T-cell (primary cell): ENCODE measurements at places on chromosomes 13 and 19.

GRCh38 chr13:67128136-67128535, 102.0 kb downstream of the PCDH9 start:
- no peak for DNase-seq

DNA sequence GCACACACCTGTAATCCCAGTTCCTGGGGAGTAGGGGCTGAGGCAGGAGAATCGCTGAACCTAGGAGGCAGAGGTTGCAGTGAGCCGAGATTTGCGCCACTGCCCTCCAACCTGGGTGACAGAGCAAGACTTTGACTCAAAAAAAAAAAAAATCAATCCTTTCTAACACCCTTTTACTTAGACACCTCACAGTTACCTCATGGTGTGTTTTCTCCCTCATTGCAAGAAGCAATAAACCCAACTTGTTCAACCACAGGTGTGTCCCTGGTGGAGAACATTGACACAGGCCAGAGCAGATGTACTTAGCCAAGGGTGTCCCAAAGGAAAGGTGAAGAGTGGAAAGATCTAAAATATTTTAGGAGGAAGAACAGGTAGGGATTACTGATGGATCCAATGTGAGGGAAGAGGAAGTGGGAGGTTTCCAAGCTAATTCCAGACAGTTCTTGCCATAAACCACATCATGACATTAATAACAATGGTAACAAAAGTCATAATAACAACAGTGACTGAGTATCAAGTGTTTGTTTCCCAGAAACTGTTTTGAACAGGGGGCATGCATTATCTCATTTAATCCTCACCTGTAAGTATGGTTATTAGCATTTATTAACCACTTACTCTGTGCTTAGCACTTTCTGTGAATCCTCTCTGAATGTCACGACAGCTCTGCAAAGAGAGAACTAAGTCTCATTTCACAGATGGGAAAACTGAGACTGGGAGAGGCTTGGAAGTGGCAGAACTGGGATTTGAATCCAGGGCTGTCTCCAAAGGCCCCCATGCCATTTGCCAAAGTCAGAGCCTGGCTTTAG, 3.1 kb upstream of the LYPD3 start:
- no peak for DNase-seq

DNA sequence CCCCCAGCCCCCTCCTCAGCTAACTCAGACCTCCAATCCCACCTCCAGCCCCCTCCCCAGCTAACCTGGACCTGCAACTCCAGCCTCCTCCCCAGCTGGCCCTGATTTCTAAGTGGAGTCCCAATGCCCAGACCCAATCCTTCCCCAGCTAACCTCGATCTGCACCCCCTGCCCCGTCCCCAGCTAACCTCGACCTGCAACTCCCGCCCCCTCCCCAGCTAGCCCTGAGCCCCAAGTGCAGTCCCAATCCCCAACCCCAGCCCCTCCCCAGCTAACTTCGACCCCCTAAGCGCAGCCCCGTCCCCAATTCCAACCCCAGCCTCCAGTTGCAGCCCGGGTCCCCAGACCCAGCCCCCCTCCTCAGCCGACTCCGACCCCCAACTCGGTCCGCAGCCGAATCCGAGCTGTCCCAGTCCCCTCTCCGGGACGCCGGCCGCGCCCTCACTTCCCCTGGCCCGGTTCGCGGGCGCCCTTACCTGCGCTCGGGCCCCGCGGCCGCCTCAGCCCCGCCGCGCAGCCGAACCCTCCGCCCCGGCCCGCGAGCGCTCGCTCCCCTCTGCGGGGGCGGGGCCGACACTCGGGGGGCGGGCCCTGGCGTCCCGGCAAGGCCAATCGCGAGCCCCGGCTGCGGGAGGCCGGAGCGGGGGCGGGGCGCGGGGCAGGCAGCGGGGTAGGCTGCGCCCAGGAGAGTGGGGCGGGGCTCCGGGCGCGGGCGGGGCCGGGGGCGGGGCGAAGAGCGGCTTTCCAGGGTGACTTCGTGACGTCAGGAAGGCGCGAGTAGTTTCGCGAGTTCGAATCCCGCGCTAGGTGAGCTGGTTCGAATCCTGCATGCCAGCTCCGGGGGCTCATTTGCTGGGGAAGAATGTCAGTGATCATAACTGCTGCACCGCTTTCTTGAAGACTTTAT, at the start of gene GNG7:
Gene GNG7 (minus strand): TSS at position 525 of the 907 bp plus-strand sequence. CDS start 182,006 bp downstream, outside the sequence.
- peak; percentile 94 for DNase-seq

- DNase-seq, result no peak
These were observed 8.4 kb downstream of the COL5A3 start for GRCh38 chr19:10001899-10002298.

DNA sequence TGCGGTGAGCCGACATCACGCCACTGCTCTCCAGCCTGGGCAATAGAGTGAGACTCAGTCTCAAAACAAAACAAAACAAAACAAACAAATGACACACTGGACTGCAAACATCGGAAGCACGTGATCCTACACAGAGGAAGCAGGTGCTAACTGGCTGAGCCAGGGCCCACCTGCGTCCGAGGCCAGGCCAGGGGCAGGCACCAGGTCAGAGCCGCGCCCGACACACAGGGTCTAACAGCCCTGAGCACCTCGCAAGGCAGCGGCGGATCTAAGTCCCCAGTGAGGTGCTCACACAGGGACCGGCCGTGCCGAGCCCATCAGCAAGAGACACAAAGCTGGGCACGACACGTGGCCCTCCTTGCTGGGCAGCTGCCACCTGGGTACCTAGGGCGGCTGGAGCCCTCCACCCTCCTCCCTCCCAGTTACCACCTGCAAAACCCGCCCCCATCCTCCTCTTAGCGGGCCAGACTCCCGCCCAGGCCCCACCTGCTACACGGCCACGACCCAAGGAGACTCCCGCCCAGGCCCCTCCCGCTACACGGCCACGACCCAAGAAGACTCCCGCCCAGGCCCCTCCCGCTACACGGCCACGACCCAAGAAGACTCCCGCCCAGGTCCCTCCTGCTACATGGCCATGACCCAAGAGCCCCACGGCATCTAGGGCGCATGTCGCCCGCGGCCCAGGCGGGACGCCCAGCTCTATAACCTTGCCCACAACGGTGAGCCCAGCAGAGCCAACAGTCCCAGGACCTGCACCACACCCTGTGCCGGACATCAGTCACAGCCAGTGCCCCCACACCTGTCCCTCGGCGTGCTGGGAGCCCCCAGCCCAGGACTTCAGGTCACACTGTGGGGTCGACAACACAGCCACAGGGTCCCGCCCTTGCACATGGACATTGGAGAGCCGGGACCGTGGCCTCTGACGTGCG, 15.6 kb downstream of the AP3D1 start:
- no peak for DNase-seq

- no peak for DNase-seq
These were observed 301.7 kb downstream of the NDFIP2 start for GRCh38 chr13:79782541-79783205.

GRCh38 chr13:114043421-114044053, 69.7 kb upstream of the C13orf46 start:
- peak; percentile 13 for DNase-seq

GRCh38 chr13:43482641-43483040, 304.1 kb downstream of the ENOX1 start:
- DNase-seq, result no peak

- DNase-seq, result no peak
These were observed at the start of gene KLHL26 for GRCh38 chr19:18636969-18637629. Gene KLHL26 (plus strand): TSS chr19:18637028. CDS start chr19:18637055, 27 bp downstream.

- no peak for DNase-seq
These were observed 41.4 kb upstream of the TEX29 start for GRCh38 chr13:111278743-111279652.

GRCh38 chr13:66443926-66444325, 786.2 kb downstream of the PCDH9 start:
- no peak for DNase-seq

GRCh38 chr13:112804374-112804773, 114.5 kb downstream of the ATP11A start:
- DNase-seq, result no peak

- DNase-seq, result no peak
These were observed 96.6 kb downstream of the TEX26 start for GRCh38 chr13:31029102-31029501.

DNA sequence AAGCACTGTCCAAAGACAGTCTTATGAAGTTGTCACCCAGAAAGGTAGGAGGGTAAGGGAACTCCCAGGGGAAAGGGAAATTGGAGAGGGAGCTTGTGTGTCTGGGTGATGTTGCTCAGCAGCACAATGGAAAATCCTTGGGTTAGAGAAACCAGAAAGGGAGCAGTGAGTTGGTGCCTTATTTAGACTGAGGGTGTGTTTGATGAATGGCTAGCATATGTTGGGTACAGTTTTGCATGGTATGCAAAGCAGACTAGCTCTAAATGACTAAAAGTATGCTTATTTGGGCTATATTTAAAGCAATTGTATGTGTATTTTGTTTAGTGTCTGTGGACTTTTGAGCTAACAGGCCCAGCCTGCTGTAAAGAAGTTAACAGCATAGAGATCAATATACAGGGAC, 2884.6 kb upstream of the PCDH20 start:
- no peak for DNase-seq

GRCh38 chr13:85405316-85405897, 393.8 kb downstream of the SLITRK6 start:
- DNase-seq, result no peak

DNA sequence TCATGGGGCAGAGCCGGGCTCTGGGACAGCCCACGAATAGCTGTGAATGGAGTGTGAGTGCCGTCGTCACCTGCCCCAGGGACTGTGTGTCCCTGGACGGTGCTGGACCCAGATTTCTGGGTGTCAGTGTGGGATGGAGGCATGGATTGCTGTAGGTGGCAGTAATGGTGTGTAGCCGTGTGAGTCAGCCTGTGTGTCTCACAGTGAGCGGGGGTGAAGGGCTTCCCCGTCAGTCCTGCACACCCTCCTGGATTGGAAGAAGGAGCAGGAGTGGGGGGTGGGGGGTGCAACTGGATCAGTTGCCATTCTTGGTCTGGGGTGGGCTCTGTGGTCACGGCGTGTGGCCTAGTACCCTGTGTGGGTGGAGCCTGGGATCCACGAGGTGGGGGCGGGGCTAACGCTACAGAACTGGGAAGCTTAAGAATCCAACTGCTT, 6.5 kb upstream of the LTBP4 start:
- no peak for DNase-seq

DNA sequence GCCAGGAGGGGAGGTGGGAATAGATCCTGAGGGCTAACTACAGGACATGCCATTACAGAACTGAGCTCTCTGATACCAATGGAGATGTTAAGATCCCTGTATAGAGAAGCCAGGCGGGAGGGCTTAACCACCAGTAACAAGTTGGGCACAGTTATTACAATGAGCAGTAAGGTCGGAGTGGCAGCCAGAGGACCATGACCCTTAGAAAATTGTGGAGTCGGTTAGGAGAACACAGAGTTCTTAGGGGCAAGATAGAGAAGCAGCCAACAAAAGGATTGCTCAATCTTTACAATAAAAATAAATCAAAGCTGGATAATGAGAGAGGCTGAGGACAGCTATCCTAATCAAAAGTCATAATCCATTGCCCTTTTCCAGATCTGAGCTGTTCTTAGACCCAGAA, 10.4 kb downstream of the CPB2 start:
- no peak for DNase-seq

- no peak for DNase-seq
These were observed 435.1 kb downstream of the IRS2 start for GRCh38 chr13:109351236-109351635.

GRCh38 chr13:77430377-77430951, 103.6 kb upstream of the MYCBP2 start:
- no peak for DNase-seq

- DNase-seq, result no peak
These were observed 152.8 kb upstream of the IRS2 start for GRCh38 chr13:109939180-109939579.

DNA sequence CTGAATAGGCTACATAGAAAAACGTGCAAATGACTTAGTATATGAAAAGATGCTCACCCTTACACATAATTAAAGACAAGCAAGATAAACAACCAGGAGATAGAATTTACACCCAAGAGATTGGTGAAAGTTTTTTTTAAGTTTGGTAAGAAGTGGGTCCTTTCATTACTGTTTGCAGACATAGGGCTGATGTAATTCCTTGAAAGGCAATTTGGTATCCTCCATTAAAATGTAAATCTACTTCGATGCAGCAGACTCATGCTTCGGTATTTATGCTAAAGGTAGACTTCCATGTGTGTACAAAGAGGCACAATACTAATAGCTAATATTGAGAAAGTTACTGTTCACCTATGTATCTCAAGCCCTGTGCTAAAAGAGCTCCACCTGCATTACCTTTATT, 33.5 kb downstream of the CNMD start:
- DNase-seq, result no peak

GRCh38 chr19:15300533-15301197, 31.7 kb downstream of the BRD4 start:
- no peak for DNase-seq

DNA sequence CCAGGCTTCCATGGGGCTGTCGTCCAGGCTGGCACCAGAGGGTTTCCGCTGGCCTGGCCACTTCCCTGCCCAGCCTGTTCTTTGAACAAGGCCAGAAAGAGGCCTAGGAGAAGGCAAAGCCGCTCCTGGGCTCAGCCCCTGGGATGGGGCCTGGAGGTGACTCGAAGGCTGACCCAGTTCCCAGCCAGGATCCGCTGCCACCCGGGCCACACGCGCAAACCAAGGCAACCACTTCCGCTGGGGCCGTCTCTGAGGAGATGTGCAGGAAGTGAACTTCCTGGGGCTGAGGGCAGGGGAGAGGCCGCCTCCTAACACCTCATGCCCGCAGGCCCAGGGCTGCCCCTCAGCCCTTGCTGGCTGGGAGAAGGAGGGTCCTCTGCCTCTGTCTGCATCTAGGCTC, 15.2 kb downstream of the PLEKHF1 start:
- peak; percentile 79 for DNase-seq

- DNase-seq, result peak; percentile 24
These were observed 75.9 kb downstream of the ESD start for GRCh38 chr13:46721054-46721453.

- DNase-seq, result no peak
These were observed 12.8 kb downstream of the IGSF23 start for GRCh38 chr19:44626048-44626624.

GRCh38 chr19:56986386-56986785, 133.4 kb upstream of the USP29 start:
- DNase-seq, result no peak

- DNase-seq, result no peak
These were observed 10.1 kb upstream of the SOX1 start for GRCh38 chr13:112056739-112057438.

DNA sequence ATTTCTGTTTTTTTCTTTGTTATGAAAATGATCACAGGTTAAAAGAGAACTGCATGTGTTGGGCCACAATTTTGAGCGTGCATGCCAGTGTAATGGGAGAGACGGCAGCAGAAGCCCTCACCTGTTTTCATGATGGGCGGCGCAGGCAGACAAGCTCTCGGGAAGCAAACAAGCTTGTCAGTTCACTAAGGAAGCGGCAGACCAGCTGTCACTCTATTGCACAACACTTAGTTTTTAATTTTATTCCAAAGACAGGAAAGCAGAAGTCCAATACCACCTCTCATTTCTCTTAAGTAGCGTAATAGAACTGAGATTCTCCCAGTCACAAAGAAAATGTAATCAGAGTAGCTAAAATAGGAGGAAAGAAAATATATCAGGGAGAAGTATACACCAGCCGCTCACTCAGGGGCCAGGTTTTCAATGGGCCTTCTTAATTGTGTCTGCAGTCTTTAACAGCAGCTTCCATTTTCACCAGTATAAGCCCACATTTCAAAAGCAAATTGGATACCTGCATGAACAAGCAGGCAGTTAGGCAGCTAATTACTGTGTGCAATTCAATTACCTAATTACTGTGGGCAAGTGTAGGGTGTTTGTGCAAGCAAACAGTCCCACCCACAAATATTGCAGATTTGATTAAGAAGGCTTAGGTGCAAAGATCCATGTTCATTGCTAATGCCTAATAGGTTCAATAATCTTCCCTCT, 711.4 kb downstream of the DIAPH3 start:
- DNase-seq, result no peak
